ENCODE measurements at places on chromosomes 11 and 22. TPM values are rescaled to one million over a fixed set of nuclear protein-coding genes. Genes with fewer than 3 reads are reported as not detected.

The UBQLNL gene
- total RNA-seq: not detected

The THRSP gene
- total RNA-seq: not detected

The INPP5J gene
- total RNA-seq: 11.9 TPM

The SAA2 gene
- total RNA-seq: not detected

The SGSM1 gene
- 2.3 TPM for total RNA-seq

The MYBPC3 gene
- total RNA-seq: not detected

The LMO2 gene
- 0.87 TPM for total RNA-seq

The PRAME gene
- total RNA-seq: not detected

DNA sequence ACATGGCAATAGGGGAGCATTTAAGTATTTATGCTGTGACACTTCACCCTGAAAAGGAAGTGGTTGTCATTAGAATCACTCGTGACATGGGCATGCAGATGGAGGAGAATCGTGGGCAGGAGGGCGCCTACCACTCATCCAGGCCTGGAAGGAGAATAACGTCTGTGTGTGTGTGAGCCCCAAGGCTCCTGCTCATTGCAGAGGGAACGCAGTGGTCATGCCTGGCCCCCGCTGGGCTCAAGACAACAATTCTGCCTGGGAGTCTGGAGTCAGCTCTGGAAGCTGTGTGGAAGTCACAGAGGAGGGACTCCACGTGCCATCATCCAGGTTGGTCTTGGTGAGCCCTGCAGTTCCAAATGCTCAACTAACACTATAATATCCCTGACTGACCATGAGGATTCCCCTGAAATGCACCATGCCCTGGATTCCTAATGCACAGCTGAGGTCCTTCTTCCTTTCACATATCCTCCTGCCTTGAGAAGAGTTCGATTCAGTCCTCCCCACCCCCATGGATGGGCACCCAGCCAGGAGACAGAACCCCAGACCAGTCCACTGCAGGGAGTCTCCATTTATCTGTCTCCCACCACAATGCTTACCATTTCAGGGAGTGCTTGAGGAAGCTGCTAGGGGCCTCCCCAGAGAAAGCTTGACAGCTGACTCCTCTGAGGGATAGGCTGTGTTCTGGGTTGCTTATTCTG, 446.9 kb upstream of the B3GAT1 start:
- no peak for DNase-seq

DNA sequence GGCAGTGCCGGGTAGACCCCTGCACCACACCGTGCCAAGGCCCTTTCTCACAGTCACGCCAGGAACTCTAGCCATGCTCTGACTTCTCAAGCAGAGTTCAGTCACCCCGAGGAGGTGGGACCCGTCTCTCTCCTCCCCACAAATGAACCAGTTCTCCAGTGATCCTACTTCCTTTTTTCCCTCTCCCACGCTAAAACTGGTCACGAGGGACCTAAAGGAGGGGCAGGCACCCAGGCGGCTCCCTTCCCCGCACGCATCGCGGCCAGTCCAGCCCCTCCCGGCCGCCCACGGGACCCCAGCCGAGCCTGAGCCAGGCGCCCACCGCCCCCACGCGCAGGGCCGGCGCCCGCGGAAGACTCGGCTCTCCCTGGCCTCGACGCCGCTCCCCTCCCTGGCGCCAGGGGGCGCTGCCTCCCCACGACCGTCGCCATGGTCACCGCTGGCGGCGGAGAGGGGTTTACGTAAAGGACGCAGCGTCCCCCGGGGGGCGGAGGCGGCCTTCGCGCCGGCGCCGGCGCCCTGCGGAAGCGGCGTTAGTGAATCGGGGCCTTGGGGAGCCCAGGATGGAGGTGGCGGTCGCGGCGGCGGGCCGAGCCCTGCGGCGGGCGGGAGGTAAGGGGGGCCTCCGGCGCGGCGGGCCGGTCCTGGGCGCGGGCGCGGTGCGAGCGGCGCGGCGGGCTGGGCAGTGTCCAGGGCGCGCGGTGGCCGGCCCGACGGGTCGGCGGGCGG, at the start of gene DAGLA:
TSS of gene DAGLA (plus strand) at position 499 of the 729 bp plus-strand sequence. CDS start 39,765 bp downstream, outside the sequence.
- peak; percentile 97 for DNase-seq

DNA sequence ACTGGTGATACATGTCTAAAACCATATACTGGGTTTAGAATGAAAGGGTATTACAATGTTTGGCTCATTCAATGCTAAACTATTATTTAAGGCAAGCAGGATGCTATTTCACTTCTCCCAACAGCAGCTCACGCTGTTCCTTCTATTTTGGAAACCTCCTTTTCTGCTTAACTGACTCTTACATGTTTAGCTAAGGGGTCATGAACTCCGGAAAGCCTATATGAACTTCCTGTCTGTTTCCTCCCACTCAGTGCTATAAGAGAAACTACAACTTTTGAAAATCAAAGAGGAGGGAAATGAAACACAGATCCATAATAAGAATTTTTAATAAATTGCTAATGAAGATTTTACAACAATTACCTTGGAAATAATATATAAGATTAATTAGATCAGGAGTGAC, 30.9 kb downstream of the SLC36A4 start:
- DNase-seq: no peak

GRCh38 chr22:43953988-43954785, 1.1 kb upstream of the SAMM50 start:
- DNase-seq: no peak

DNA sequence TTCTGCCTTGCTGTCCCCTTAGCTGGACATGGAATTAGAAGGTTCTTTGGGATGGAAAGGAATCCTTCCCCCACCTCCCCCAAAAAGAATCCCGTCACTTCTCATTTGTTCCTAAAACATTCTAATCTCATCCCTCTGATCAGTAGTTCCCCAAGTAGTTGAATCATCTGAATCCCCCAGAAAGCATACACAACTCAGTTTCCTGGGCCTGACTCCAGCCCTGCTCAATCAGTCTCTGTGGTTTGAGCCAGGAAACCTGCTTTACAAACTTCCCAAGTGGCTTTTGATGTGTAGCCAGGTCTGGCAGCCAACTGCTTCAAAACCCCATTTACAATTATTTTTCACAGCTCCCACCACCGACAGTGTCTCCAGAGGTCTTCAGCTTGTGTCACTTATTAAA, 20.2 kb downstream of the C22orf31 start:
- DNase-seq: no peak

- DNase-seq: no peak
These were observed 24.3 kb downstream of the MPPED2 start for GRCh38 chr11:30561691-30562415.

GRCh38 chr11:134464981-134465730, 53.1 kb upstream of the B3GAT1 start:
- DNase-seq: no peak

- DNase-seq: no peak
These were observed 28.0 kb downstream of the FADS2 start for GRCh38 chr11:61855939-61856680.

DNA sequence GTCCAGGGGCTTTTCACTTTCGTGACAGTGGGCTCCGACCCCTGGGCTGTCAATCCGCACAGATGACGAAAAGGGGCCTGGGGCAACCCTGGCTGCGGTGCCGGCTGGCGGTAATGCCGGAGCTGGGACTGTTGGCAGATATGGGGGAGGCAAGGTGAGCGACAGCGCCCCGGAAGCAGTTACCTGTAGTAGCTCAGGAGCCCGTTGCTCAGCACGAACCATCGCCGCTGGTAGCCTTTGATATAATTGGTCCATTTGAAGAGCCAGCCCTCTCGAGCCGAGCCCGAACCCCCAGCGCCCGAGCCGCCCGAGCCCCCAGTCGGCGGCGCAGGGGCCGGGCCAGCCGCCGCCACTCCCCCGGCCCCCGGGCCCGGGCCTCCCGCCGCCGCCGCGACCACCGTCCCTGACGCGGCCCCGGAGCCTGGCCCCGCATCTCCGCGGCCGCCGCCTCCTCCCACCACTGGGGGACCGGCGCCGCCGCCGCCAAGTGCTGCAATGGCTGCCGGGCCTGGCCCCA, 396 bp downstream of the OSBP start:
- no peak for DNase-seq

DNA sequence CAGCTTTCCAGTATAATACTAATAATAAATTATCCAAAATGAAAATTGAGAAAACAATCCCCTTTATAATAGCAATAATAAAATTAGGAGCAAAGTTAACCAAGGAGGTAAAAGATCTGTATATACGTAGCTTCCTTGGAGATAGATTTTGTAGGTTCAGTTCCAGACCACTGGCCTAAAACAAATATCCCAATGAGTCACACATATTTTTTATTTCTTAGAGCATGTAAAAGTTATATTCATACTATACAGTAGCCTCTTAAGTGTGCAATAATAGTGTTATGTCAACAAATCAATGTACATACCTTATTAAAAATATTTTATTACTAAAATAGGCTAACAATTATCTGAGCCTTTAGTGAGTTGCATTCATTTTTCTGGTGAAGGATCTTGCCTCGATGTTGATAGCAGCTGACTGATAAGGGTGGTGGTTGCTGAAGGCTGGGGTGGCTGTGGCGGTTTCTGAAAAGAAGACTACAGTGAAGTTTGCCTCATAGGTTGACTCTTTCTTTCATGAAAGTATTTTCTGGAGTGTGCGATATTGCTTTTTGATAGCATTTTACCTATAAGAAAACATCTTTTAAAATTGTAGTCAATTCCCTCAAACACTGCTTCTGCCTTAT, 178.5 kb downstream of the ARHGAP42 start:
- no peak for DNase-seq

DNA sequence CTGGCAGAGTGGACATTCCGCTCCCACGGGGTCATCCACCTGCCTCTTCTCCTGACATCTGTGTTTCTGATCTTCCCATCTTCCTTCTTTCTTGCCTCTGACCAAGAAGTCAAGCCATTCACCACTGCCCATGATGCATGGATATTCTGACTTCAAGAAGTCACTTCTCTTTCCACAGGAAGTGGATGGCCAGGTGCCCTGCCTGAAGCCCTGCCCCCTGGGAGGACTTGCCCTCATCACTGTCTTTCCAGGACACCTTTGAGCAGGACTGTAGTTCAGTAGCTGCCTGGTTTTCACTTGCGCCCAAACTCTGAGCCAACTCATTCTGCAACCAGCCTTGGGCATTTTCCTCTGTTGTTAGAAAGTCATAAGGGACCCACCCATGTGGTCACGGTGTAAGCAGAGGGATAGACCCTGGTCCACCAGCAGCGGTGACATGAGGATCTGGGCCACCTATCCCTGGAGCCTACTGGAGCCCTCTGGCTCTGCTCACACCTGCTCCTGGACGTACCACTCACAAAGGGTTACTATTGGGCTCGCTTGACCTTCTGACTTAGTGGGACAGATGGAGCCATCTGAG, 6.9 kb downstream of the CYTH4 start:
- DNase-seq: no peak

DNA sequence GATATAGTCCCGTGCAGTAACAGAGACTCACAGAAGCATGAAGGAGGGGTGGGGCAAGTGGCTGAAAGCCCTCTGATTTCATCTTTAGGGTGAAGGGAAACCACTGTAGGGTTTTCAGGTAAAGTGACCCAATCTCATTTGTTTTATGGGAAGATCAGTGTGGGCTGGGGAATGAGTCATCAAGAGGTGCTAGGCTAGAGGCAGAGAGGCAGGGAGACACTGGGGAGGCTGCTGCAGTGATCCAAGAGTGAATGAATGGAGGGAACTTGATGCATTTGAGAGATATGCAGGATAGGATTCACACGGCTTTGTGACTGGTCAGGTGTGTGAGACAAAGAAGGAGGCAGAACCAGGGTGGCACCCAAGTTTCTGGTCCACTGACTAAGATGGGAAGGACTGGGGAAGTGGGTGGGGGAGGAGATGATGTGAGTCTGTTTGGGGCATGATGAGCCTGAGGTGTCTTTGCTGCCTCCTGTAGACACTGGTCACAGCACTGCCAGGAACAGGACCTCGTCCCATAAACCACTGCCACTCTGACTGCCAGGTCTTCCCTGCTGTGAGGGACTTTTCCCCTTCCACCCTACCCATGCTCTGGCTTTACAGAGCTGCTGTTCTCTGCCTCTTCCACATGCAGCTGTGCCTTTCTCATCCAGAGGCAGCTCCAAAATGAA, 239.0 kb downstream of the TENM4 start:
- DNase-seq: no peak

- no peak for DNase-seq
These were observed 51.2 kb downstream of the PTPRJ start for GRCh38 chr11:48031602-48032001.

- no peak for DNase-seq
These were observed 908.8 kb downstream of the OPCML start for GRCh38 chr11:132623511-132623910.

GRCh38 chr11:95907476-95907875, 16.4 kb downstream of the MTMR2 start:
- DNase-seq: no peak

- no peak for DNase-seq
These were observed 34.8 kb upstream of the DDI1 start for GRCh38 chr11:104001561-104002056.

- DNase-seq: peak; percentile 99
These were observed 1.1 kb upstream of the CHRM4 start for GRCh38 chr11:46392421-46393230.

DNA sequence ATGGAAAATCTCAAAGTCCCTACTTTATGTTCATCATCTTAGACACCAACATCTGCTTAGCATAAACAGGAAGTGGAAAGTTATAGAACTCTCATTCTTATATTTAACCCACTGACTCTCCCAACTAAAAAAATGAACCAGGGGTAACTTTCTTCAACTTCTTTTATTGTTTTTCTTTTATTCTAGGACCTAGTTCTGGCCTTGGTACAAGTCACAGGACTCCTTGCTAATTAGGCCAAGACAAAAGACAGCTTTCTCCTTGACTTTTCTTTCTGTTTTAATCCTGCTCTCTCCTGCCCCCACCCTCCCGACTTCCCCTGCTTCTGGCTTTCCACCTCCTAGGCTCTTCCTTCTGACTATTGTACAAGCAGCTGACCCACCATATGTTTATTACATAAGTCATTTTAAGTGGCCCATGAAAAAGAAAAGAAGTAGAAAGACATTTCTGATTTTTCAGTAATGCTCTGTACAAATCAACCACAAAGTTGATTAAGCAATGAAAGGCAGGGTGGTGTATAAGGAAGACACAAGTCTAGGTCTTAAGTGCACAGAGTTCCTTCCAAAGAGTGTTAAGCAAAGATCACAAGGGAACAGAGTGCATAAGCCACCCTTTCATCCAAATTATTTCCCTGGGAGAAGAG, 18.3 kb downstream of the JAML start:
- DNase-seq: no peak

DNA sequence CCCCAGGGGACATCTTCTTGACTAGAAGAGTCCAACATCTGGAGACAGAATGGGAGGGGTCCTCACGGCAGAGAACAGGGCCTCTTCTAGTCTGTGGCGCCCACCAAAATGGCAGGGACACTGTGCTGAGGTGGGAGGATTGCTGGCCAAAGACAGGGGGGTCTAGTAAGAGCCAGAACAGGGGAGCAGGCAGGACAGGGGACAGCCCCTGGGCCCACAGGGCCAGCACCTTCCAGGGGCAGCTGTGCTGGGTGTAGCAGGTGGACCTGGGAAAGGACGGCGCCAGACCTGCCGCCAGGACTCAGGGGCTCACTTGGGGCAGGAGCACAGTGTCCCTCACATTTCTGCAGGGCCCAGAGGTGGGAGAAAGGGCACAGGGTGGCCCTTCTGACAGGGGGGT, 858 bp upstream of the APOBEC3A start:
- no peak for DNase-seq

All from H7 (cell line).